ENCODE measurements at places on chromosomes 4 and X.

DNA sequence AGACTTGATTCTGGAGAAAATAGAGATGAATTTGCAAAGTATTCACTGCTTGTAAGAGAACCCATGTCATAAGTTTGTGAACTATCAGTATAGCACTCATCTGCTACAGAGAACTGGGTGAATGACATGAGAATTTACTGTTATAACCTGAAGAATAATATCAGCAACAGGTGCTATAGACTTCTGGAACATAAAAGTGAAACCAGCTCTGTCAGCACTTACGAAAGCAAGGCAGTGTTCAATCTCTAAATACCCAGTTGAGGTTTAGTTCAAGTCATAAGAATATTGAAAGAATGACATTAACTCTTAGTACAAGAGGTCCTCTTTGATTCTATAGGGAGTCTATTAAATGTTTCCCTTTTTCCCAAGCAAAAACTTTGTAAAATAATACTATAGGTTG lies 232.9 kb upstream of the ANKRD50 start:
- DNase-seq: no peak

DNA sequence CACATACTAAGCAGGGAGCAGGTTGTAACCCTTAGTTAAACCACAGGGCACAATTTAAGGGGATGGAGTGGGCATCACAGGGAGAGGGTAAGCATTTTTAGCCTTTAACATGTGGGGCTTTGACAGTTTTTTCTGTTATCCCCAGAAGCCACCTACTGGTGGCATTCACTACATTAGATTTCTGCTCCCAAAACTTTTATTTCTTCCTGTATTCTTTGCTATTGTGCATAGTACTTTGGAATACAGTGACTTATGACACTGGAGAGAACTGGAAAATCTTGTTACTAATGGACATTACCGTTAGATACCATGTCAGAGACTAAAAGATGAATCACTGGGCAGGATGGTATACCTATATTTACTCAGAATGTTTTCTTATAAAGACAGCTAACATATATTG lies 7.3 kb downstream of the TRIM75 start:
- DNase-seq: no peak

GRCh38 chrX:789096-789495 lies 158.5 kb downstream of the SHOX start:
- DNase-seq: no peak

GRCh38 chr4:138897811-138898226 lies 117.8 kb upstream of the NOCT start:
- DNase-seq: no peak

DNA sequence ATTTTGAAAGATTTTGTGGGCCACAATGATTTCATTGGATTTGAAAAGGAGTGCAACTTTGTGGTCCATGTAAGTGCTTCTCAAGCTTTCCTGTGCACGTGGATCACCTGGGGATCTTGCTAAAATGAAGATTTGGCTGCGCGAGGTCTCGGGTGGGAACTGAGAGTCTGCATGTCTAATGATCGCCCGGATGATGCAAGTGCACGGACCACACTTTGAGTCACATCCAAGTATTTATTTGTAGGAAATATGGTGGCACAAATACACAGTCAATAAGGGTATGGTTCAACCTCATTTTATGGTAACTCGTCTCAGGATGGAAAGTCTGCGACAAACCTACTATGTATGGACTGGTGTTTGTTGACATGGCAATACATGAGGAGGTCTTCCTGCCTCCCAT lies 899 bp downstream of the BMX start:
- no peak for DNase-seq

GRCh38 chr4:10144966-10145365 lies 28.4 kb upstream of the WDR1 start:
- no peak for DNase-seq

DNA sequence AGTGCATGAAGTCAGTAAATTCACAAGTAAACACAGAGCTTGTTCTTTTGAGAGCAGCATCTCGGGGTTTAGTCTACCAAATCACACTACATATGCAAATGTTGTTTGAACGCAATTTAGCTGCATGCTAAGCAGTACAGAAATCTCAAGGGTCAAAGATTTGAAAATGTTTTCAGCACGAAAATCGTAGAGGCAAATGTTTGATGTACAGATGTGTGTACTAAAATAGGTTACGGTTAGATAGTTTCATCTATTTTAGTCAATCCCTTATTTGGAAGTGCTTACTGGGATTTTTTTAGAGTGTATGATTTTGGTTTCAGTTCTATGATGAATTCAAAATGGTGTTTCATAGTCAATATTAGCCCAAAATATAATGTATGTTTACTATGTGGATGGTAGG lies 1928.2 kb upstream of the TENM3 start:
- DNase-seq: no peak

DNA sequence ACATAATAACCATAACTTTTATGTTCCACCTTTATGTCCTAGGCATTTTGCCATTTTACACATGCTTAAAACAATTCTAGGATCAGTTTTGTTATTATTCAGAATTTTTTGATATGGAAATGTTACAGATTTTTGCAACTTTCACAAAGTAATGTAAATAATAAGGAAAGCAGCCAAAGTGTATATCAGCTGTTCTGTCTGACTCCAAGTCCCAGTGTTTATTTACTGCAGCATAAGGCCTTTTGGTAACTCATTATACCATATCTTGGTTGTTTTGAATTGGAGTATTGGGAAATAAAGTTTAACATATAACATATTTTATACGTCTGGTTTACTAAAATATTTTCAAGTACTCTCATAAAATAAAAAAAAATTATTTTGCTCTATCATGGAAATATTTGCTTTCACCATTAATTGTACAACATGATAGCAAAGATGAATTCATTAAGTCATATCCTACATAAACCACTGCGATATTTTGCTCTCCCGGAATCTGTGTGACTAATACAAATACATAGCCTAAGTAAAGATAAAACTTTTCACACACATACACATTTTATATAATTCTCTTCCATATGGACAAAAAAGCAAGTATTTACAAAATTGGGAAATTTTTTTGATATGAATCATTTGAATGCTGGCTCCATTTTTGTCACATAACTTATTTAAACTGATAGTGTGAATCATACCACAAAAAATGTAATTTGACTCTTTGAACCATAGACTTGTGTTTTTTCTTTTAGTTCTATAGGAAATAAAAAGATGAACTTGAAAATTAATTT lies 399.0 kb downstream of the PABPC4L start:
- no peak for DNase-seq

DNA sequence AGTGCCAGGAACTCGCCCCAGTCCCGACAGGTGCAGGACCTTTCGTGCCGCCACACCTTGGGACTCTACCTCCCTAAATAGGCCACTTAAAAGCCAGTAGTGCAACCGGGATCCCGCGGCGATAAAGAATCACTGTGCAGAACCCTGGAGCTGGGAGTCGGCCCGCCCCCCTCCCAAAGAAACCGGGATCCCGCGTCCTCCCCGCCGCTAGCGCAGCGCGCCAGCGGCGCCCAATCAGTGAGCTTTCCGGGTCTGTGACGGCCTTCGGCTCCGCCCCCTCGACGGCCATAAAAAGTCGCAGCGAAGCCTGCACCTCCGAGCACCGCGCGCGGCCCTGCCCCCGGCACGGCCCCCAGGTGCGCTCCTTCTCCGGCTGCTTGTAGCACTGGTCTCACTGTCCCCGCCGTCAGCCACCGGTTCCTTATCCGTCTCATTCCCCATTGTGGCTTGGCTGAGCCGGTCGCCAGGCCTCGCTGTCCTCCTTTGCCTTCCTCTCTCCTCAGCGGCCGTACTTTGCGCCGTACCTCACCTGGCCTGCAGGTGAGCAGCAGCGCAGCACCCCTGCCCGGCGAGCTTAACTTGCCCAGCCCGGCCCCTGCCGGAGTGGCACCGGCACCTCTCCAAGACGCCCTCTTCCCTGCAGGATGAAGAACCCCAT lies at the start of gene LRAT:
TSS of gene LRAT (plus strand) at position 318 of the 658 bp plus-strand sequence. CDS start at position 645, 327 bp downstream.
- no peak for DNase-seq

DNA sequence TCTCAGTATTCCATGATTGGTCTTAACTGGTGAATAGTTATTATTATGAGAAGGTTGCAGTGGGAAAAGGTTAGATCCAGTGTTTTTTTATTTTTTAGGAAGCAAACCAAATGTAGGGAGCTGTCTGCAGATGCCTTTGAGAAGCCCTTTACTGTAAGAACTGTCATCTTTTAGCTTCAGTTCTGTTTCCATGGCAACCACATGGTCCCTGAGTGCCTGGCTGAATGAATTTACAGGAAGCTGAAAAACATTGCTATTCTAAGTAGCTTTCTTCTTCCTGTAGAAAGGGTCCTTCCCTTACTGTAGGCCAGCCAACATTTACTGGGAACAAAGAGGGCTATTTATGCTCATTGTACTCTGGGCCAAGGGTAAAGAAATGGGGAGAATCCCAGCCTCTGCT lies 103.3 kb downstream of the DCLK2 start:
- DNase-seq: no peak

- no peak for DNase-seq
Observed at GRCh38 chrX:66622209-66622608, 16.7 kb downstream of the EDA2R start.

- no peak for DNase-seq
Observed at GRCh38 chrX:70480660-70481018, 36.0 kb downstream of the DLG3 start.

DNA sequence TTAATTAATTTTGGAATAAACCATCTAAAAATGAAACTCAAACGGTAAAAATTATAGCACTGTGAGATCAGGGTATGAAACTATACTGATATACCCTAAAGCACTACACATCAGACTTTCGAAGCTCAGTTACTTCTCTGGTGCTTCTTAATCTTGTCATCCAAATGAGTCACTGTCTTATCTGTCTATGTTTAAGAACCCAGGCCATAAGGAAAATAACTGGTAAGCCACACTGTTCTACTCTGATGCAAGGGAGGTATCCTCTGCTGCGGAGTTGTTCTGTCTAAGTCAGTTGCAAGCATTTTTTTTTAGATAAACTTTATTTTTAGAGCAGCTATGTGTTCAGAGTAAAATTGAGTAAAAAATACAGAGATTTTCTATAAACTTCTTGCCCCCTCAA lies 830.8 kb upstream of the POU3F4 start:
- no peak for DNase-seq

GRCh38 chr4:87419578-87420249 lies 2.7 kb upstream of the NUDT9 start:
- DNase-seq: no peak

DNA sequence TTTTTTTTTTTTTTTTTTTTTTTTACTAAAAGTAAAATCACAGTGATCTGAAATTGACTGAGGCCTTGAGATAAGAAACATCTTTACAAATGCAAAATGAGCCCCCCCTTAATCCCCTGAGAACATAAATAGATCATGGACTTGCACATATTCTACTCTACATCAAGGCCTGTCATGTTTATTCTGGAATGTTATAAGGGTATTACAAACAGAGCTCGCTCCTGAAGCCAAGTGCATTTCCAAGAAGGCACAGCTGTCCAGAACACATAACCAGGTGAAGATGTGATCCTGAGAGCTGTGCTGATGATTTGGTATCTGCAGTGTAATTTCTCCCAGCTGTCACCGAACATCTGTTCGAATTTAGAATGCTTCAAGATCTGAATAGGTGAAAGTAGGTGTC lies 384.5 kb downstream of the GPAT3 start:
- no peak for DNase-seq

Measured in activated effector memory CD4-positive, alpha-beta T cell treated with Interleukin-2 at 50 U/mL for 16 hours (primary cell).